Mesothelial cell of epicardium (in vitro differentiated cells): ENCODE measurements at places on chromosomes 12 and 14.

DNA sequence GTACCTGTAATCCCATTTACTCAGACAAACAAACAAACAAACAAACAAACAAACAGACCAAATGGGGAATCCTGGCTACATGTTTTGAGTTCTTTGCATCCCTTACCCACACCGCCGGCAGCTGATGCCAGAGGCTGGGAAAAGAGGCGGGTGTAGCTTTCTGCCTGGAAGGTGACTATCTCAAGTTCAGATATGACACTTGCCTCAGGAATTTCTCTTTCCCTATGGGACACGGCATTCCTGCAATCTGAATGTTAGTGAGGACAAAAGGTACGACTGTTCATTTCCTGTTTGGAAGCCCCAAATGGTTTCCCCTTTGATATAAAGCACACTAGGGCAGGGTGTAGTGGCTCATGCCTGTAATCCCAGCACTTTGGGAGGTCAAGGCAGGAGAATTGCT, 2.9 kb downstream of the MYL2 start:
- no peak for DNase-seq

DNA sequence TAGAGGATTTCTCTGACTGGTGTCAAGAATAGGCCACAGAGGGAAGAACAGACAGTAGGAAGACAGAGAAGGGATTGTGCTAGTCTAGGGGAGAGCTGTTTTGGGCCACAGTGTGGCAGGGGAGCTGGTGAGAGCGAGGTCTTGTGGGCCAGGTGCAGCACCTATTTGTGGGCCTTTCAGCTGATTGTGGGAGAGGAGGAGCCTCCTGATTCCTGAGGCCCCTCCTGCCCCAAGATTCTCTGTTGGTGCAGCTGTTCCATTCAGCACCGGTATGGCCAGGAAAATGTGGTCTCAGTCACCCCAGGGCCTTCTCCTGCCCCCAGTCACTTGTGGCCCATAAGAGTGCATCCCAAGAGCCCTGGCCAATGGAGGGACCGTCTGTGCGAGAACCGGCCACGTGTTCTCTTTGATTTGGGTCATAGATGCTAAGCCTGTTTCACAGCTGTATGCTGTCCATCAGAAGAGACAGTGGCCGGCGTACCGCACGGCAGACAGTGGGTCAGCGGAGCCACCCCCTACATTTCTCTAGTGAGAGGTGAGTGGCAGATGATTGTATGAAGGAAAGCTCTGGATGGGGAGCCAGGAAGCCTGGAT, 27.7 kb downstream of the TPCN1 start:
- no peak for DNase-seq

GRCh38 chr14:104157016-104157928, 18.9 kb downstream of the KIF26A start:
- DNase-seq: no peak

DNA sequence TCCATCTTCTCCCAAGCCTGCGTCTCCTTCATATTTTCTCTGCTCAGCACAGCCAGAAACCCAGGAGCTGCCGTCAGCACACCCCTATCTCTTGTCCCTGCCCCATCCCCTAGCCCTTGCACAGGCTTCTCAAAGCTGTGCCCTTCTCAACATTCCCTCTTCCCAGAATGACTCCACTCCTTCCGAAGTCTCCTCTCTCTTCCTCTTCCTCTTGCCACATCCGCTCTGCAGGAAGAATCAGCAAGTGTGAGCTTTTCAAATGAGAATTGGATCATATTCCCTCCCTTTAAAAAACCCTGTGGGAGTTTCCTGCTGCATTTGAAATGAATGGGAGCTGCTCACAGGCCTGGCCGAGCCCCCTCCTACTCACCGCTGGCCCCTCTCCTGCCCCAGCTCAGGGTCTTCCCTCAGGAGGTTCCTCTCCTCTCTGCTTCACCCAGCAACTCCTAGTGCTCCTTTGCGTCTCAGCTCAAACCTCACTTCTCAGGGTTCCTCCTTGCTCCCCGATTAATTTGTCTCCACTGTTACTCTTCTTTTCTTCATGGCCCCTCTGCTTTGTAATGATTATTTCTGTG, 528.5 kb upstream of the CCDC196 start:
- no peak for DNase-seq

- no peak for DNase-seq
Observed at GRCh38 chr12:45498645-45499044, 230.9 kb upstream of the ARID2 start.

GRCh38 chr12:102504871-102505270, 24.5 kb upstream of the IGF1 start:
- DNase-seq: no peak

- DNase-seq: no peak
Observed at GRCh38 chr12:114668151-114668885, 15.7 kb downstream of the TBX3 start.

- no peak for DNase-seq
Observed at GRCh38 chr12:131525795-131526508, 184.9 kb upstream of the SFSWAP start.

DNA sequence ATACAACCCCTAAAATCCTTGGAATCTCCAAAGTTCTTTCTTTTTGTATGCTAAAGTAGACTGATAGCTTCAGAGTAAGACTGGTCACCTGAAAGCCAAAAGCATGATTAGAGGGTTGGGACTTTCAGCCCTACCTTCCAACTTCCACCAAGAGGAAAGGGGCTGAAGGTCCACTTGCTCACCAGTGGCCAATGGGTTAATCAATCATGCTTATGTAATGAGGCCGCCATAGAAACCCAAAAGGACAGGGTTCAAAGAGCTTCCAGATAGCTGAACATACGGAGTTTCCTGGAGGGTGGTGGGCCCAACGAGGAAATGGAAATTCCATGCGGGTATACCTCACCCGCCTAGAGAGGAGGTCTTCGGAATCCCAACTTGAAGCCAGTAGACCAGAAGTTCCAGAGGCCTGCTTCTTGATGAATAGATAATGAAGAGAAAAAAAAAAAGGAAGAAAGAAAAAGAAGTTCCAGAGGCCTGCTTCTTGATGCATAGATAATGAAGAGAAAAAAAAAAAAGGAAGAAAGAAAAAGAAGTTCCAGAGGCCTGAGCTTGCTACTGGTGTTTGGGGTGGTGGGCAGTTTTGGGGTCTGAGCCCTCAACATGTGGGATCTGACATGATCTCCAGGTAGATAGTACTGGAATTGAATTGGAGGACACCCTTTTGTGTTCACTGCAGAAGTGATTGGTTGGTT, 11.2 kb upstream of the BTG1 start:
- DNase-seq: no peak

DNA sequence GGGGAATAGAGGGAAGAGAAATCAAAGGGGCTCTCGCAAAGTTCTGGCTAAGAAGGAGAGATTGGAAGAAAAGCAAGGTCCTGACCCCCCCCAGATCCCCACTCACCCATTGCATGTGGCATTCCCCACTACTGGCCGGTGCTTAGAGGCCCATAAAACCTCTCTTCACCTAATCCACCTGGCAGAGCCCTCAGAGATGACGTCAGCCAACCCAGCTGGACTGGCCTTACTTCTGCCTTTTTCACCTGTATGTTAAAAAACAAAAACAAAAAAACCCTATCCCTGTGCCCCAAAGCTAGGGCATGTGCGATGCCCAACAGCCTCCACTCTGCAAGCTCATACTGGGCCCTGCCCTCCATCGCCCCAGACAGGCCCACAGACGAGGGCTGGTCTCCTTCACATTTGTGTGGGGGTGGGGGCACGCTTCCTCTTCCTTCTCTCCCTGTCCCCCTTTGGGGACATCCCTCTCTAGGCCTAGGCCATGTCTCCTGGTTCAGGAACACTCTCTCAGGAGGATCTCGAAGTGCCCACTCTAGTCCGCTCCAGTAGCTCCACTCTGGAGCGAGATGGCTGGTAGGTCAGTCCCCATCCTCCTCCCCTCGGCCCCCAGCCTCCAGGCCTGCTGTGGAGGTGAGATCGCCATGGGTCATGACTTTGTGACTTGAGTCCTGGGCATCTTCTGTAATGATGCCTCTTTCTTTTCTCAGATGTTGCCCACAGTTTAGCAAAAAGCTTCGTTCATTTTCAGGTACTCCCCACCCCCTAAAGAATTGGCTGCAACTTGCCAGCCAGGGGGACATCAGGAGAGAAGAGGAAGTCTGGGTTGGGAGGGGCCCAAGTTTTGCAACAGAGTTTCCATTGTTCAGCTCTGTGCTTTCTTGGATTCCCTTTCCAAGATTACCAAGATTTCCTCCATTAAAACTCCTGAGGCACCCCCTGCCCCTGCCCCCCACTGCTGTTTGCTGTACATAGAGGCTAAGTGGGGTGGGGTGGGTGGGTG, 37.0 kb downstream of the FIGNL2 start:
- DNase-seq: no peak

GRCh38 chr14:55847766-55848165, 267.8 kb downstream of the KTN1 start:
- no peak for DNase-seq

DNA sequence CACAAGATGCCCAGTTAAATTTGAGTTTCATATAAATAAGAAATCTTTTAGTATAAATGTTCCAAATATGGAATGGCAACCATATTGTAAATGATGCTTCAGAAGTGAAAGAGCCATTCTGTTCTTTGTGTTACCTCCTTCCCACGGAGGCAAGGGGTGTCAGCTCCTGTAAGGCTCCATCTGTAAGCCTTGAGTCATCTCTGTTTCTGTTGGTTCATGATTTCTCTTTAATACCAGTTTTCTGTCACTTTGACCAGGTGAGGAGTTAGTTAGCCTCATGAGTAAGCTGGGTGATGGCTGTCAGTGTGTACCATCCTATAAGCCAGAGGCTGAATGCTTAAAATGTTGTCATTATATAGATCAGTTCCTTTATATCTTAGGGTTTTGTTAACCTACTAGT, 61.9 kb downstream of the TMEM30B start:
- DNase-seq: no peak

- DNase-seq: no peak
Observed at GRCh38 chr12:58584880-58585279, 335.4 kb downstream of the LRIG3 start.

DNA sequence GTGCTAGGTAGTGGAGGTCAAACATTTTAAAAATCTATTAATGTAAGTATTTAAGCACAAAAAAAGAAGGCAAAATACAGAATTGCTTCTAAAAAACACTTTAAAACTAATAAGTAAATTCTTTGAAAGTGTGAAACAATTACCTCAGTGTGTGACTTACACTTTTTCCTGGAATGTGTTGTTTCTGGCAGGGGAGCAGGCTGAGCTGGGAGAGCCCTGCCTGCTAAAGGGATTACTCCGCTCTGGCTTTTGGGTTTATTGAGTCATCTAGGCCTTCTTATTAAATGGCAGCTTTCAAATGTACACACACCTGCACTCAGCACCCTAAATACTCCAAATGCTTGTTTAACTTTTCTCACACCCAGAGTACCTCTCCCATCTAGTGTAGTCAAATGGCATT, 279.8 kb downstream of the AKAP6 start:
- no peak for DNase-seq

DNA sequence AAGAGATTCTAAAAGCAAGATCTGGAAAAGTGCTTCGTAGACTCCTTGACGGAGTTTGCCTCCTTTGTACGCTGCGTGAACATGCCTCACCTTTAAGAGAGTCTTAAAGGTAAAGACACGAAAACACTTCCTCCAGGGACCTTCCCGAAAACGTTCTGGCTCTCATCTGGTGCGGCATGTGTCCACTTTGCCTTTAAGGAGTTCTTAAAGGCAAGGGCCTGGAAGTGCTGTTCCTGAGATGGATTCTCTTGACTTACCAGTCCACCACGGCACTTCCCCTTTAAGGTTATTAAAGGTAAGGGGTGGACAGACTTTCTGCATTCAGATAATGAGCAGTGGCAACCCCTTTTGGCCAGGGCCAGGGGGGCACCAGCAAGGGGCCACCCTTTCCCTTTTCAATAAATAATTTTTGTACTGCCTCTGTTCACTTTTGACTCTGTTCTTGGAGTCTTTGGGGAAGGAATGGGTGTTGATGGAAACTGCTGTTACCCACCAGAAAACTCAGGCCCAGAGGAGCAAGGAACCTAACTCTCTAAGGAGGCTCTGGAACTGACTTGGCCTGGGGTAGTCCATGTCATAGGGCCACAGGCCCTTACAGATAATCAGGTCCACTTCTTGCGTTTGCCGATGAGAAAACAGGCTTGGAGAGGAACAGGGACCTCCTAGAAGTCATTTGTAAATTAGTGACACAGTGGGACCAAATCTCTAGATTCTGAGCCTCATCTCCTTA, 4.4 kb downstream of the REM2 start:
- DNase-seq: no peak

GRCh38 chr12:117778656-117779055, 190.1 kb downstream of the KSR2 start:
- DNase-seq: no peak

DNA sequence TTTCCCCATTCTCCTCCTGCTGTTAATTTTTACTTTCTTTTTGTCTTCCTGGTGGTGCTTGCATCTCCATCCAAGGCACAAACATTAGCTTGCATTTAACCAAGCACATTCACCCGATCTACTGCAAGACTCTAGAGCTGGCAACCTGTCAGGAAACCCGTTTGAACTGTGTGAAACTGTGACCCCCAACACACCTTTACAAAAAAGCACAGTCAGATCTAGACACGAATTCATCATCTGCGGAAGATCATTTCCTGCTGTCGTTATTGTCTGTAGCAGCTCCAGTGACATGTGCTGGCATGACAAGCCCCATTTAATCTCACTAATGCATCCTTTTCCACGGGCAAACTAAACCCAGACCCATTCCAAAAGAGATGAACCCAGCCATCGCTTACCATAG, 340.5 kb downstream of the VRK1 start:
- no peak for DNase-seq

DNA sequence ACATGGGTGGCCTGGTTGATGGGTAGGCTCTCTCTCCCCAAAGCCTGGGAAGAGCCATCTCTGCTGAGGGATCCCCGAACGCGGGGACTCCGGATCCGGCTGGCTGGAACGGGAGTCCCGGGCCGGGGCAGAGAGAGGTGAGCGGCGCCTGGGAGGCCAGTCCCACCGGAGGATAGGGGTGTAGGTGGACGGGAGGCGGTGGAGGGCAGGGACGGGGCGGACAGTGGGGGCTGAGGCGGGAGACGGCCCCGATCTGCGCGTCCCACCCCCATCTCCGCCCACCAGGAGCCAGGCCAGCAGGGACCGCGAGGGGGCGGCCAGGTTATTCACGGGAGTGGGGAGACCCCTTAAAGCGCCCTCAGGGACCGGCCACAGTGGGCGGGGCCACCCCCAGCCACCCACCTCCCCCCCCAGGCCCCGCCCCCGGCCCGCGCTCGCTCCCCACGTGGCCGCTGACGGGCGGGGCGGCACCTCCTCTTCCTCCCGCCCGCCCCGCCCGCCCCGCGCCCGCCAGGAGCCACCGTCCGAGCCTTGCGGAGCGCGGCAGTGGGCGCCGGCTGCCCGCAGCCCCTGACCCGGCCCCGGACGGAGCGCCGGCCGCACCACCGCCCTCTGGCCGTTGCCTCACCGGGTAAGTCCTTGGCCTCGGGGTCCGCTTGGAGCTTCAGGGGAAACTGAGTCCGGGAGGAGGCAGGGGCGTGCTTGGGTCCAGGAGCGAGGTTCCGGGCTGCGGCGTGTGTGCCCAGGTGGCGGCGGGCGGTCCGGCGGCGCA, at the start of gene INF2:
INF2 (plus strand) TSS at position 510 of the 772 bp plus-strand sequence. CDS start 11,748 bp downstream, outside the sequence.
- peak; percentile 58 for DNase-seq
